Retinal pigment epithelial cell (primary cell): ENCODE measurements at places on chromosomes 4 and X.

DNA sequence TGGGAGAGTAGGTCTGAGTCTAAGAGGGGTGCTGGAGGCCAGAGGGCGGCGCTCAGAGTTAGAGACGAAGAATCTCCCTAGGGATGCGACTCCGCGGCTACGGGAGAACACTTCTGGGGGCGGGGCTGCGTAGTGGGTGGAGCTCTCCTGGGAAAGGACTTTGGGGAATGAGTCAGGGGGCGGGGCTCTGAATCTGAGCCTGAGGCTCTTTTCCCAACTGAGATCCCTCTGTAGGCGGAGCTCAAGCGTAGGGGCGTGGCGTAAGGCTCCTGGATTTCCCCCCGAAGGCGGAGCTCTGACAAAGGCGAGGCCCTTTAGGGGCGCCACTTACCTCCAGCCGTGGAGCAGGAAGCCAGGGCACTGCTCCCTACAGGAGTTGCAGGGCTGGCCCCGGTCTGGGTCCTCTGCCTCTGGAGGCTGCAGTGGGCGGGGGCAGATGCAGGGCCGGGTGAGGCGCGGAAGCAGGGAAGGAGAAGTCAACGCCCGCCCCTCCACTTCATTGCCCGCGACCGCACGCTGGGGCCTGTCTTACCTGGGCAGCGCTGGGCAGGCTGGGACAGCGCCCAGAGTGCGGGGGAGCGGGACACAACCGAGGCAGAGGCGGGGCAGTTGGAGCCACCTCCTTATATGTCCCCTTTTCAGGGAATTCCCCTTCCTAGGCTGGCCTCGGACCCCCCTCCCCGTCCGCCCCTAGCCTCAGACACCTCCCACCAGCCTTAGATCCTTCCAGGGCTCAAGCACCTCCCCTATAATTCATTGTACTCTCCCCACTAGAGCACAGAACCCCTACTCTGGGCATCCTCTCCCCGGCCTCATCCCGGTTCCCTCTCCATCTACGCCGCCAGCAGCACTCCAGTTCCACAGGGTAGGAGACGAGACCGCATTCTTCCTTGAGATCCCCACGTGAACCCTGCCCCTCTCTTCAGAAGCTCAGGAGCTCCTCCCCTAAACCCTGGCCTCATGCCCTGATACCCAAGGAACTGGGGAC is 1.6 kb downstream of the PRICKLE3 start:
- peak; percentile 61 for DNase-seq

GRCh38 chr4:78560296-78560963 is 8.9 kb downstream of the ANXA3 start:
- DNase-seq, result peak; percentile 88

- peak; percentile 32 for DNase-seq
Measured at GRCh38 chr4:186936496-186937375, 213.1 kb upstream of the FAT1 start.

GRCh38 chr4:162706632-162707031 is 460.1 kb downstream of the NAF1 start:
- DNase-seq, result no peak

- no peak for DNase-seq
Measured at GRCh38 chrX:153886915-153887314, 942 bp upstream of the L1CAM start.

GRCh38 chr4:675036-675882 is 917 bp downstream of the MYL5 start:
- no peak for DNase-seq

- DNase-seq, result no peak
Measured at GRCh38 chr4:95761426-95761825, 78.5 kb upstream of the PDHA2 start.

DNA sequence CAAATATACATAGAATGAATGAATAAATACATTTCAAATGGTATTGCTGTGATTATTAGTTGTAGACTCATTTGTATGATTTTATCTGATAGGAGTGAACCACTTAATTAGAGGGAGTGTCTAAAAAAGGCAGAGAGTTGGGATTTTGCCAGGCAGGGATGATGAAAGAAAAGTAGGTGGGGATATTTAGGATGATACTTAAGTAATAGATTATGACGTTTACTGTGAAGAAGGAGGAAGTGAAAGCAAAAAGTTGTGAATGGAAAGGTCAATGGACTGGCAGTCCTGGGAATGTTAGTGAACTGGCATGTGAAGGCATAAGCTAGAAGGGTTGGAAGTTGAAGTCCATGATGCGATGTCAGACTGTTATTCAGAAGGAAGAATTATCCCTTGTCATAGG is 917.1 kb downstream of the RAPGEF2 start:
- DNase-seq, result no peak

DNA sequence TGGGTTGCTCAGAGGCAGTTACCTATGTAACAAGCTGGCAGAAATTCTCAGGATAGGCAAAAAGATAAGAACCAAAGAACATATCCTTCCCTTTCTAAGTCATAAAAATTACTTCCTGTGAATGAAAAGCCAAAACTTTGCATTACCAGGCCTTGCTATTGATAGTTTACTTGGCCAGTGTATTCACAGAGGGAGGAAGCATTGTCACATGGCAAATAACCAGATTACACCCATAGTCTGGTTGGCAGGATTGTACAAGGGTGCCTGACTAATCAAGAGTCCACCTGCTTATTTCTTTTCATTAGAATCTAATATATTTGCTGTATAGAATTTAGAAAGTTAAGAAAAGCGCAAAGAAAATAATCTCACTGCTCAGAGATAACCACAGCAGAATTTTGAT is 14.1 kb downstream of the XIAP start:
- DNase-seq, result no peak

DNA sequence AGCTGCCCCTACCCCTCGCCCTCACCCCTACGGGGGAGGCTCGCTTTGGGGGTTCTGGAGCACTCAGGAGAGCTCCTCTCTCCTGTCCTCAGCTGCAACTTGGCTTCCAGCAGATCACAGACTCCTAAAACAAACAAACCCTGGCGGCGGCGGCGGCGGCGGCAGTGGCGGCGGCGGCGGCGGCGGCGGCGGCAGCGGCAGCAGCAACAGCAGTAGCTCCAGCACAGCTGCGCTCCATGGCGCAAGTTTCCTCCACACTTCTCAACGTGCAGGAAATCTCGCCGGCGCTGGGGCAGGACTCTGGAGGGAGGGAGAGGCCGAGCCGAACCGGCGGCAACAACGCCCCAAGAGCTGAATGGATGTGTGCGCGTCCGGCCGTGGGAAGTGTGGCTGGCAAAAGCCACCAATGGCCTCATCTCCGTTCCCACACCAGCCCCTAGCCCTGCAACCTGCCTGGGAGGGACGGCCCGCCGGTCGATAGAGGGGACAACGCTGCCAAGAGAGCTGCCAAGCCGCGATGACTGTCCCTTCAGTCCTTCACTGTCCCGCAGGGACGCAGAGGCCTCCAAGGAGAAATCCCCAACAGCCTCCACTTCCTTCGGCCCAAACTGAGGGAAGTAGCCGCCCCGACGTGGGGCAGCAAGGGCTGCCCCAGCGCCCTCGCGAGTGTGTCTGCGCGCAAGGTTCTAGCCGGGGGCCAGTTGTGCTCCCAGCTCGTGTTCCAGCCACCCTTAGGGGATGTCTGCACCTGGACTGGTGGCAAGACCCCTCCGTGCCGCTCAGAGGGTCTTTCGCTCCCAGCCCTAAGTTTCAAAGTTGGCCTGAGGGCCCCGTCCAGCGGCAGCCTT is 775 bp downstream of the SHROOM4 start:
- no peak for DNase-seq

- DNase-seq, result no peak
Measured at GRCh38 chrX:46247456-46247855, 297.8 kb downstream of the ZNF674 start.

DNA sequence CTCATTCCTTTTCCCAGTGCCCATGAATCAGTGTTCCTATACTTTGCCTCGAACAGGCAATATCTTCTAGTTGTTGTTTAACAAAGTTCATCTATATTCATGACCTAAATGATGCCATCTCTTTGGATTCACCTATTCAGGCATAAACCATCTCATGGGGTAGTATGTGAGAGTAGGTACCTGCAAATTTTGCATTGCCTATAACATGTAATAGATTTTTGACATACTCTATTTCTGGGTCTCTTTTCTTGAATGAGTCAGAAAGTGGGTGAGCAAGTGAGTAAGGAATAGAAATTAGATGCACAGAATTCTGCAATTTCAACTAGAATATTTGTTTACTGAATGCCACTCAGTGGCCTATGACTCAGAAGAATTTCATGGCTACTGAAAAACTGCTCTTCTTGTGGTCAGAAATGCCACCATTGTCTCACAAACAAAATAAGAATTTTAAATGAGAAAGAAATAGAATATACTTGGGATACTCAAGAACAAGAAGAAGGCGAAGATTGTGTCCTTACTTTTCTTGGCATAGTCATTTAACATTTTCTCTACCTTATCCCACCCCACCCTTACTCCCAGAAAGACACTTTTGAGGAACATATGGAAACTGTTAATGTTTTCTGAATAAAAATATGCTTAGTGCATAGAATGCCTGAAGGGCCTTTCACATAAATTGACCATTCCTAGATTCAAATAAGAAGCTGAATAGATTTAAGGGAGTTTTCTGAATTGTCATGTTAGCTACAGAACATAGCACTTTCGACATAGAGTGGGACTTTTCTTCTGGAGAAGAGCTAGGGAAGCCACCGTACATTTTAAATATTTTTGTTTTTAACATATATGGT is 86.8 kb downstream of the HHIP start:
- DNase-seq, result no peak

DNA sequence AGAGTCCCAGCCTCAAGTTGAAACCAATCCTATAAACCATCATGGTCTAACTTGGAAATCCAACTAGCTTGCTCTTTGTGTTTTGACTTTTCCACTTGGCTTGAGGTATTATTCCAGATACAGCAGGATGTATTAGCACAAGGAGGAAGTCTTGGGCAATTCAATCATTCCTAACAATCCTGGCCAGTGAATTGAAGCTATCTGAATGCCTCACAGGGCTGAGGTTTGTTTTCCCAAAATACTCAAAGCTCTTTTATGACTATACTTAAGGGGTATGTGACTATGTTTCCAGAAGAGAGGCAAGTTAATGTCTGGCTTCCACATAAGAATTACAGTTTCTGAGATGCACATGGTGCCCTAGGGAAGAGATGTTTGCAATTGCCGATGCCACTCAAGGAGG is 66.8 kb upstream of the SH3RF1 start:
- no peak for DNase-seq

DNA sequence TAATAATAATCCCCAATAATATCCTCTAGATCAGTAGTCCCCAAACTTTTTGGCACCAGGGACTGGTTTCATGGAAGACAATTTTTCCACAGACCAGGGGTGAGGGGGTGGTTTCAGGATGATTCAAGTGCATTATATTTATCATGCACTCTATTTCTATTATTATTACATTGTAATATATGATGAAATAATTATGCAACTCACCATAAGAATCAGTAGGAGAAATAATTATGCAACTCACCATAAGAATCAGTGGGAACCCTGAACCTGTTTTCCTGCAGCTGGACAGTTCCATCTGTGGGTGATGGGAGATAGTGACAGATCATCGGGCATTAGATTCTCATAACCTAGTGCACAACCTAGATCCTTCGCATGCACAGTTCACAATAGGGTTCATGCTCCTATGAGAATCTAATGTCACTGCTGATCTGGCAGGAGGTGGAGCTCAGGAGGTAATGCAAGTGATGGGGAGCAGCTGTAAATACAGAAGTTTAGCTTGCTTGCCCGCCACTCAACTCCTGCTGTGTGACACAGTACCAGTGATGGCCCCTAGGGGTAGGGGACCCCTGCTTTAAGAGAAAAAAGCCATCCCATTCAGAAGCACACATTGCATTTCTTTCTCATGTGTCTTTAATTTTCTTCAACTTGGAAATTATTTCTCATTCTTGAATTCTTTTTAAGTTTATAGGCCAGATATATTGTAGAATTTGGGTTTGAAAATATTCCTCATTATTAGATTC is 16.0 kb upstream of the SH3RF1 start:
- no peak for DNase-seq

GRCh38 chr4:30882995-30883675 is 163.0 kb downstream of the PCDH7 start:
- no peak for DNase-seq

- DNase-seq, result no peak
Measured at GRCh38 chrX:80216086-80216485, 201.5 kb downstream of the TBX22 start.

DNA sequence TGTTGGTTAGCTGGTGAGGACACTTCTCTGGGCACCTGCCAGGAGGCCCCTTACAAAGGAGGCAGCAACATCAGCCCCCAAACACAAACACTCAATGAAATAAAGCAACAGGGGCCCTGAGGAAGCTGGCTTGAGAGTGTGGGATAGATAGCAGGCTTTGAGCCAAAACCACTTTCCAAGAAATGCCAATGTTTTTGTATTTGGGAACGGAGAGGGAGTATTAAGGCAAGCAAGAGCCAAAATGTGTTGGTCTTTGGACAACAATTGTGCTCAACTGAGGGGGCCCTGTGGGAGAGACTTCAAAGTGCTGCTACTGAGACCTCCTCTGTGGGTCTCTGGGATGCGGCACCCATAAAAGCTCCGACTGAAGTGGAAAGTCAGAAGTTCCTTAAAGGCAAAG is 41.0 kb downstream of the RAI2 start:
- DNase-seq, result no peak

DNA sequence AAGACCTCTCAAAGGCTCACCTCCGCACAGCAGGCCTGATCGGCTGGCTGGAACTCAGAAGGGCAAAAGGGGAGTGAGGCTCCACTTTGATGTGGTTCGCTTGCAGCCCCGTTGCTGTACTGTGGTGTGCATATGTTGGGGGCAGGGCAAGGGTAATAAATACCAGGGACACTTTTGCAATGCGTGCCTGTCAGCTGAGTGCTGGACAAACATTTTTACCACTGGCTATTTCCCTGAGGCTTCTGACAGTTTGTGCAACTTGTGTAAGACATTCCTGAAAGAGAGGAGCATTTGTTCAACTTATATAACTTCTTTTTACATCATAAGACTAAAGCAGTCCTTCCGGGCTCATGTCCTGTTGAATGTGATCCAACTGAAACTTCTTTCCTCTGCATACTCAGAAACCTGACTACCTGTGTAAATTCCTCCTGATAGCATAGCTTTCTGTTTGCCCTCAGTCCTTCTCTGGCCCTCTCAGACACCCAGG is 82.3 kb downstream of the SPRY1 start:
- peak; percentile 17 for DNase-seq

DNA sequence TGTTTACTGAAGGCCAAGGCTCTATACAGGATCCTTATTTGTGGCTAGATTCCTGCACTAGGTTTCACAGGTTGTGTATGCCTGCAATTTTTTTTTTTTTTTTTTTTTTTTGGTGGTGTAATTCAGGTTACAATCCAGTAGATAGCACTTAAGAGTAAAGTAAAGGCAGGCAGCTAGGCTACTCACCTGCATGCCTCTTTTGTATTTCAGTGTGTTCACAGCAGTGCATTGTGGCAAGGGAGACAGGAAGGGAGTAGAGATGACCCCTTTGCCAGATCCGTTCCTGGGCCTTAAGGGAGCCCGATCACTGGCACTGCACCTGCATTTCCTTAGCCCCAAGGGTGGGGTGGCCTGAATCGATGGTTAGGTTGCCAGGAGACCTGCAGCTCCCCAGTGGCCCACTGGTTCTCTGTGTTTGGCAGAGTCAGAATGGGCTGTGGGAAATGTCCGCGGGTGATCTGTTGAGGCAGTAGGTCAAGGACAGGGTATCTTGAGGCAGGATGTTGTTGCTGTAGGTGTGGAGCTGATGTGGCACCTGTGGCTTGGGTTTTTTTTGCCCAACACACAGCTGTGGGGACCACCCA is 374.9 kb upstream of the AADAT start:
- no peak for DNase-seq
